ENCODE measurements at places on chromosomes 3 and 15.

GRCh38 chr3:100002599-100003350 lies 111.5 kb downstream of the FILIP1L start:
- no peak for DNase-seq

- no peak for DNase-seq
Measured at GRCh38 chr3:459311-459670, 262.7 kb downstream of the CHL1 start.

- no peak for DNase-seq
Measured at GRCh38 chr3:77667901-77668300, 628.0 kb downstream of the ROBO2 start.

GRCh38 chr3:16795581-16795980 lies 89.2 kb upstream of the PLCL2 start:
- DNase-seq, result no peak

DNA sequence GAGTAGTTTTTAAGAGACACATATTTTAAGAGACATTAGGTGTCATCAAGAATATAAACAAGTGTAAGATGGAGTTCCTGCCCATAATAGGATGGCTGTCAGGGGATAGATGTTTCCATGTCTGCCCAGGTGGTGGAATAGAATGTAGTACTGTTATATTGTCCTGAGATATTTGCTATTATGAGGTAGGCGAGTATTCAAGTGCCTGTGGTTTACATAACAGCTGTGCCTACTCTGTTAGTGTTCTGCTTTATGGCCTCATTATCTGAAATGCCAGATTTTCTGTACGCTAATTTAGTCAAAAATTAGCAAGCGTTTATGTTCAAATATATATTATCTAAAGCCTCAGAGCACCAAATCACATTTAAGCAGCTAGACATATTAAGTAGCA lies 360.2 kb upstream of the ROPN1 start:
- DNase-seq, result no peak

DNA sequence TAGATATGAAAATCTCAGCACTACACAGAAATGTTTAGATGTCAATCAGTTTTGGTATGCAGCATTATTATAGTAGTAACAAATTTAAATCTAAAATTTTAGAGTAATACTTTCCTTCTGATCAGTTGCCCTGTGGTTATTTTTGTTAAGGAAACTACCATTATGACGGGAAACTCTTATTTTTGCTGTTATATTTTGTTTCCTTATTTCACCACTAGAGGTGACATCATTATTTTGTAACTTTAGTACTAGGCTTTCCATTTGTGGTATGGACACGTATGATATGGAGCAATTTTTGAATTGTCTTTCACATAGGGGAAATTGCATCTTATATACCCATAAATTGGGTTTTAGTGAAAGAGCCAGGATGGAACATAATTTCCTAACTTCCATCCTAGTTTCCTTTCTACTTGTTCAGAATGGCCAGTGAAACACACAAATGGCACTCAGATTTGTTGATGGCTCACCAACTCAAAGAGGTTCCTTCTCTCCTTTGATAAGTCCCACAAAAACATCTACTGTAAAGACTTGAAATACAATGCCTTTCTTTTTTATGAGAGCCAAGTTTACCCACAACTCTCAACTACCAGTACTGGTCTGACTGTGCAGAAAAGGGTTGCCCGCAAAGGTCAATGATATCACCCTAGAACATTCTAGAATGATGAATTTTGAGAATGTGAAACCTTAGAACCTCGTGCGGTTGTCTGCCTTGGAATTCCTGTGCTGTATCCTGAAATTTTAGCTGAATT lies 19.4 kb upstream of the PPP4R2 start:
- DNase-seq, result no peak

GRCh38 chr15:69576948-69577351 lies 124.3 kb downstream of the RPLP1 start:
- no peak for DNase-seq

DNA sequence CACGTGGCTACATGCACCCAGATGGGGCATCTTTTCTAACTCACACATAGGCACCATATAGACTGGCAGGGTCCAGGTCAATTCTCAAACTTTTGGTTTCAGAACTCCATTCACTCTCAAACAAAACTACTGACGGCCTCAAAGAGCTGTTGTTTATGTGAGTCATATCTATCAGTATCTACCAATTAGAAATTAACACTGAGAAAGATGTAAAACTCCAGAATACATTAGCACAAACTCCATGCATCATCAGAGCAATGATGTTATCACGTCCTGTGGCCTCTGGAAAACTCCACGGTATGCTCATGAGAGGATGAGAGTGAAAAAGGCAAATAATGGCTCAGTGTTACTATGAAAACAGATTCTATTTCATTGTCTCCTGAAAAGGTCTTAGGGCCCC lies 116.1 kb downstream of the NTRK3 start:
- DNase-seq, result no peak

GRCh38 chr15:31571676-31572075 lies 245.0 kb downstream of the KLF13 start:
- no peak for DNase-seq

- DNase-seq, result no peak
Measured at GRCh38 chr15:73049564-73050215, 2.6 kb upstream of the NEO1 start.

GRCh38 chr15:99729920-99730319 lies 3.3 kb downstream of the LYSMD4 start:
- no peak for DNase-seq

GRCh38 chr3:86929046-86929445 lies 61.9 kb downstream of the VGLL3 start:
- DNase-seq, result no peak

DNA sequence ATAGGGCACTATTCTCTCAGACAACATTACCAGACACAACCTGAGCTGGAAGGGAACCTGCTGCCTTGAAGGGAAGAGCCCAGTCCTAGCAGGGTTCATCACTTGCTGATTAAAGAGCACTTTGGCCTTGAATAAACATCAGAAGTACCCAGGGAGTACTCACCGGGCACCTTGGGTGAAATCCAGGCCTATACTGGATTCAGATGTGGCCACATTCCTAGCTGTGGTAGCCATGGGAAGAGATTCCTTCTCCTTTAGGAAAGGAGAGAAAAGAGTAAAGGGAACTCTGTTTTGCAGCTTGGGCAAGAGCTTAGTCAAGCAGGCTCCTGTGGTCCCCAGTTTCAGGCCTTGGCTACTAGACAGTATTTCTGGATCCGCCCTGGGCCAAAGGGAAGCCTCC lies 195.0 kb downstream of the SPATA16 start:
- DNase-seq, result no peak

DNA sequence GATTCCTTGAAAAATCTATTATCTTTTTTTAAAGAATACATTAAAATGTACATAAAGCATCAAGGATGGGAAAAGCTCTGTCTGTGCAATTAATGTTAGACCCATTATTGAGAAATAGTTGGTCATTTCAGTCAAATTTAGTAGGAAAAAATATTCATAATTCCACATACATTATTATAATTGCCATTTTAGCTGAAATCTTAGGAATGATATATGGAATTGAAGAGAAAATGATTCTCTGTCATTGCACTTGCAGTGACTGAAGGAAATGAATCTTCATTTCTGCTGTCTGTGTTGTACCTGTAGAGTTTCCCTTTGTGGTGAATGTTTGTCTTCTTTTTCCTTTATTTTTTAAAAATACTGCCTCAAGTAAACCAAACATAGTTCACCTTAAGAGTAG lies 473.9 kb downstream of the C3orf38 start:
- DNase-seq, result no peak

DNA sequence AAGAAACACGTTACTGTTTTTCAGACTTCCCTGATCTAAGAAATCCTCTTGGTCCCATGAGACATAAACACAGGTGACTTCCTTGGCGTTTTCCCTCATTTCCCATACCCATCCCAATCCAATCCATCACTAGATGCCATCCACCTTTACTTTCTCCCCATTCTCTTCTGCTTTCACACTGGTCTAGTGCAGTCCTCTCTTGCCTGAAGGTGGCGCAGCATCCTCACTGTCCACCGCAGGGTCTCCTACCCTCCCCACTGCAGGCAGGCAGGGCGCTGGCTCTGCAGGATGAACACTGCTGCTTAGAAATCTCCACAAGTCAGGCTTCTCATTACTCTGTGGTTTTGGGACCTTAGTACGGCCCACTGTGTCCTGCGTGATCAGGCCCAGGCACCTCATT lies 58.2 kb downstream of the RAB7A start:
- DNase-seq, result no peak

DNA sequence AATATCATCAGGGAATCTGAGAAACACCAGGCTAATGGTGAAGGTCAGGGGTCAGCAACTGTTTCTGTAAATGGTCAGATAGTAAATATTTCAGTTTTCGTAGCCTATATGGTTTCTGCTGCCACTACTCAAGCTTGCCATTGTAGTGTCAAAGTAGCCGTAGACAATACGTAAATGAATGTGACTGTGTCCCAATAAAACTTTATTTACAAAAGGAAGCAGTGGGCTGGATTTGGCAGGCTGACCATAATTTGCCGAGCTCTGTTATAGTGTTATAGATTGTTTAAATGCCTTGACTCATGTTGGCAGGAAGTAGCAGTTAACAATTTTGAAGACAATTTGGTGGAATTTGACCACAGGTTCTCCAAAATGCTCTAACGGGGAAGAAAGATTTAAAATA lies 548.2 kb downstream of the FOXP1 start:
- DNase-seq, result no peak

DNA sequence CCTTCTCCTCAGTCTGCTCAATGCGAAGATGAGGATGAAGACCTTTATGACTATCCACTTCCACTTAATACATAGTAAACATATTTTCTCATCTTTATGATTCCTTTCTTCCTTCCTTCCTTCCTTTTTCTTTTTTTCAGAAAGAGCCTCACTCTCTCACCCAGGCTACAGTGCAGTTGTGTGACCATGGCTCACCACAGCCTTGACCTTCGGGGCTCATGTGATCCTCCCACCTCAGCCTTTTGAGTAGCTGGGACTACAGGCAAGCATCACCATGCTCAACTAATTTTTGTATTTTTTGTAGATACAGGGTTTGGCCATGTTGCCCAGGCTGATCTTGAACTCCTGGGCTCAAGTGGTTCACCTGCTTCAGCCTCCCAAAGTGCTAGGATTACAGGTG lies 52.0 kb upstream of the RAP2B start:
- DNase-seq, result no peak

DNA sequence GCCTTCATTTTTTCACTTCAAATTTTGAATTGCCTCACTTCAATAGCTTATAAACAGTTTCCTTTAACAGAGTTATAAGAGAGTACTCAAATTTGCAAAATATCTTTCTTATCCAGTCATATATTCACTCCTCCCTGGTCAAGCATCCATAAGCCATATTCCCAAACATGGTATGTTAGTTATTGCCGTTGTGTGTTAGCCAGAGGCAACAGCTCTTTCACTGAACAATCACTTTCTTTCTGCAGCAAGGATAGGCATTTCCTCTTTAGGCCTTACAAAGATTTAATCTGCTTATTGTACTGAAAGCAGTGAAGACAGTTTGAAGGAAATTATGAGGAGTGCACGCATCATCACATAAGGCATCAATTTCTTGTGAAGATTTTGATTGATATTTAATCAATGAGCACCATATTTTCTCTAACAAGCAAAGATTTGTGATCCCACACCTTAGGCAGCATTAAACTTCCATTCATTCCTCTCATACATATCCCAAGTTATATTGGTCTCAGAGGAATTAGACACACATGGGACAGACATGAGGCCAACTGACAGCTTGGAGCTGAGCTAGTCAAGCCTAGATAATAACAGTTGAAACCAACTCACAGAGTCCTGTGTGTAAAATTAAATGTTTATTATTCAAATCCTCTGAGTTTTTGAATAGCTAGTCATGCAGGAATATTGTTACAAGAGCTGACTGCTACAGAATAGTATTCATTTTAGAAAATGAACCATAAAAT lies 80.0 kb upstream of the EPHA6 start:
- DNase-seq, result no peak

- DNase-seq, result no peak
Measured at GRCh38 chr3:190912736-190913135, 50.2 kb upstream of the GMNC start.

GRCh38 chr3:113623811-113624210 lies 72.6 kb downstream of the USF3 start:
- no peak for DNase-seq

GRCh38 chr3:123638936-123639689 lies 54.3 kb upstream of the HACD2 start:
- DNase-seq, result no peak

DNA sequence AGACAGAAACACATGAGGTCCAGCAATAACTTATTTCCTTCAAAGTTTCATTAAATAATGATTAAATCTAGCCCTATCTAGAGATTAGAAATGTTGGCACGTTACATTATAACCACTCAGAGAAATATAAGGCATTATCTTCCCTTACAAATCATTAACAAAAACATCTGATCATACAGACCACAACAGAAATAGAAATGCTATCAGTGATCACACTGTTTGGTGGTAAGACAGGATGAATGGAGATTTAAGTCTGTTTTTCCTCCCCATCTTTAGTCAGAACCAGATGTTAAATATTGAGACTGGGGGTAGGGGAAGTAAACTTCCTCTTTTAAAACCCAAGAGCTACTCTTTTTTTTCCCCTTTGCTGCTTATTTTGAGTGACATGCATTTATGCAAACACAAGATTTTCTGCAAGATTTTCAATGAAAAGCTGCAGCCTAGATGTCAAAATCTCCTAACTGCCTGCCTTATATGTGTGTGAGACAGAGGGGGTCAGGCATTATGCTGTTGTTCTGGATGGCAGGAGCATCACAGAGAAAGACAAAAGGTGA lies 70.4 kb downstream of the CBLB start:
- no peak for DNase-seq

- DNase-seq, result no peak
Measured at GRCh38 chr3:195085356-195086130, 185.4 kb downstream of the XXYLT1 start.

DNA sequence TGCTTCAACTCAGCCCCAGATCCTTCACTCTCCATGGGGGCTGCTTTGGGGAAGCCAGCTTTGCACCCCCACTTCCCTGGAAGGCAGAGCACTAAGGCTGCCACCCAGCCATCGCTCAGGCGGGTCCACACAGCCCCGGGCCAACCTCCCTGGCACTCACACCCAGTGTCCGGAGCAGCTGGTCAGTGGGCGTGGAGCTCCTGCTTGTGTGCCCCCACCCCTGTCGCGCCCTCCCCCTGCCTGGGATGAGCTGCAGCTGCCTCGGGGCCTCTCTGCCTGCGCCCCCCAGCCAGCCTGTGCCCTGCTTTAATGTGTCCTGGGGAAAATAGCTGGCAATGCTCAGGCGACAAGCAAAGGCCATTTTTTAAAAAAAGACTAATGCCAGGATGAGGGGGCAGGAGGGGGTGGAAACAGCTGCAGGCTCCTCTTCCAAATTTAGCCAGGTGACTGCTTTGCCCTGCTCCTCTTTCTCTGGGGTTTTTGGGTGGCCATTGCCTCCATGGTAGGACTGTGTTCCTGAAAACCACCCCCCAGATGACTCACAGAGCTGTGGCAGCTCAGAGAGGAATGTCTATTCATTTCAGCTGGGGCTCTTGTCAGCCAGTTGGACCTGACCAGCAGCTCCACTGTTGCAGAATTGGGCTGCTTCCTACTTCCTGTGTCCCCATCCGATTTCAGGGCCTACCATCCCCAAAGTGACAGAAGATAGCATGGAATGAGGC lies 65.0 kb downstream of the CEMIP start:
- DNase-seq, result no peak

- DNase-seq, result no peak
Measured at GRCh38 chr3:46599590-46599989, 12.7 kb upstream of the FAM240A start.

GRCh38 chr3:42080453-42080872 lies 10.7 kb upstream of the TRAK1 start:
- no peak for DNase-seq

- peak; percentile 40 for DNase-seq
Measured at GRCh38 chr3:138356730-138357405, 8.5 kb downstream of the MRAS start.

GRCh38 chr15:78788016-78788660 lies 23.1 kb downstream of the ADAMTS7 start:
- DNase-seq, result no peak

GRCh38 chr15:90660195-90660998 lies 56.7 kb upstream of the BLM start:
- DNase-seq, result peak; percentile 60

Data from breast epithelium (tissue), 4 donors.